Cerebellum (tissue), 4 donors: ENCODE measurements at places on chromosomes 7 and 10.

- no peak for DNase-seq
Observed at GRCh38 chr7:132518102-132518838, 58.0 kb downstream of the PLXNA4 start.

DNA sequence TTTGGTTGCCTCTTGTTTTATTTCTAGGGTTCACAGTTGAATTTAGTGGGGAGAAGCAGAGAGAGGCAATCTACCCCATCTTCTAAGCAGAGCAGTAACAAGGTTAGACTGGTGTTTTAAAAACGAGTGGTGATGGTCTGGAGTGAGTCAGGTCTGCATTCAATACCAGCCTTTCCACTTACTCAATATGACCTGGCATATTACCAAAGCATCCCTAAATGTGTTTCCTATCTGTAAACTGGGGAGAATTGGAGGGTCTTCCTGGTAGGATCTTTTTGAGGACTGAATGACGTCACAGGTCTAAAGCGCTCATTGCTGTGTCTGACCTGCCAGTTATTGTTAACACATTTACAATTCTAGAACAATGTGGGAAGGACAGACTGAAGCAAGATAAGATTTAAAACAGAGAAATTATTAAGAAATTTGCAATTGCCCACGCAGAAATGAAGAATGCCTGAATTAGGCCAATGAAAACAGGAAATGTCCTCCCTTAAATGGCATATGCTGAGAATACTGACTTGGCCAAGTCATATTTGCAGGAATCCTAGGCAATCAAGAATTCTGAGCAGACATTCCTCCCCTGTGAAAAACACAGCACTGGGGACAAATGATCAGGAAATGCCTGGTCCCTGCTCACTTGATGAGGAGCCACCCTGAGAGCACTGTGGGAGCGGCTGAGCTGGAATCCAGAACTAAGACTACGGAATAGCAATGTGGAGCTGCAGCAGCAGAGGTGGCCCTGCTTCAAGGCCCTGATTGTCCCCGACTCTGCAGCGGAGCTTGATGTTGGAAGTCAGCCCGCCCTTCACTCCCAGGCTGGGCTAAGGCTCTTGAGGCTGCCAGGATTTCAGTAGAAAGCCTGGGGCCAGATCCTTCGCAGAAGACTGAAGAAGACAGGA is 184.5 kb upstream of the CXCL12 start:
- DNase-seq: no peak

GRCh38 chr7:112946350-112946749 is 140.3 kb downstream of the GPR85 start:
- DNase-seq: no peak

DNA sequence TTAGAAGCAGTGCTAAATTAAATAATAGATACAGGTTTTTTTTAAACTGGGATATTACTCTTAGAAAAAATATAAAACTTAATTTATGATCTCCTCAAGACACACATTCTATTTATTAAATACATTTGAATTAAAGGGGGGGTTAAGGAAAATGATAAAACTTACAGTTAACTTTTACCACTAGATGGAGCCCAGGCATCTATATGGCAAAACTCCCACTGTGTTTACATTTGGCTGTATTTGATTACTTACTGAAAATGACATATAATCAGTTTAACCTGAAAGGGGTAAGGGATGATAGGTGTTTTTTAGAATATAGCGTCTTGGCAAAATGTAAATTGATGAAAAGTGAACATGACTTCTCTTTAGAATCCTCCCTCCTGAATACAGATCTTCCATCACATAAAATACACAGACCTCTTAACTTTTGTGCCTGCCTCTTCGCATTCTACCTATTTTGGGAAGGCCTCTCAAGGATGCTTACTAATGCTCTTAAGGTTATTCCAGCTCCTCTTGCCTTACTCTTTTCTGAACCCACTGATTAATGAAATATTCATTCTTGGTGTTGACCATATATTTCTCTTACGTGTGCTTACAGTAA is 235.7 kb downstream of the AGMO start:
- DNase-seq: no peak

DNA sequence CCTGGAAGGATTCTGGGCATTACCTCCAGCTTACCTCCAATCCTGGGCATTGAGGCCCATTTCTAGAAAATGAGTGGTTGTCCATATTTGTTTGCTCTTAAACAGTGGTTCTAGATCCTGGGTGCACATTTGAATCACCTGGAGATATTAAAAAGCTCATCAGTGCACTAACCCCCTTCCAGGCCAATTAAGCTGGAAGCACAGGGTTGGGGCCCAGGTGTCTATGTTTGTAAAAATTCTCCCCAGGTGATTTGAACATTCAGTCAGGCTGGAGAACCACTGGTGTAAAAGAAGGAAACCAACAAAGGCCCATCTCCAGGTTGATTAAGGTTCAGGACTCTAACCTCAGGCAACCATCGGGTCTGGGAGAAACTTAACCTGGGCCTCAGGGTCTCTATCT is 102.6 kb upstream of the NANOS1 start:
- no peak for DNase-seq

DNA sequence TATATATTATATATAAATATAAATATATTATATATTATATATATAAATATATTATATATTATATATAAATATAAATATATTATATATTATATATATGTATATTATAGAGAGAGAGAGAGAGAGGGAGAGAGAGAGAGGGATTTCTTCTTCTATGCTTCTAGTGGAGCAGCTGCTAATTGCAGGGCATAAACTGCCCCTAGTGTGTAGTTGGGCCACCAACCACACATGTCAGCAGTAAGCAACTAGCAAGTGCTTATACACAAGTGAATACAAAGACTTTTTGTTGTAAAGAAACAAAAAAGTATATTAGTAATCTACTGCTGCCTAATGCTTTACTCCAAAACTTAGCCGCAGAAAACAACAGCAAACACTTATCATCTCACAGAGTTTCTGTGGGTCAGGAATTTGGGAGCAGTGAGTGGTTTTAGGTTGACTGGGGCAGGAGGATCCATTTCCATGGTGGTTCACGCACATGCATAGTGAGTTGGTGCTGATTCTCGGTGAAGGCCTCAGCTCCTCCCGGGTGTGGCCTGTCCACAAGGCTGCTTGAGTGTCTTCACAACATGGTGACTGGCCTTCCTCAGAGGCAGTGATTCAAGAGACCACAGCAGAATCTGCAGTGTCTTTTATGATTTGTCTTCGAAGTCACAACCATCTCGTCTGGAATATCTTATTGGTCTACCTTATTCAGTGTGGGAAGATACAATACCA is 25.5 kb upstream of the BAG3 start:
- no peak for DNase-seq

DNA sequence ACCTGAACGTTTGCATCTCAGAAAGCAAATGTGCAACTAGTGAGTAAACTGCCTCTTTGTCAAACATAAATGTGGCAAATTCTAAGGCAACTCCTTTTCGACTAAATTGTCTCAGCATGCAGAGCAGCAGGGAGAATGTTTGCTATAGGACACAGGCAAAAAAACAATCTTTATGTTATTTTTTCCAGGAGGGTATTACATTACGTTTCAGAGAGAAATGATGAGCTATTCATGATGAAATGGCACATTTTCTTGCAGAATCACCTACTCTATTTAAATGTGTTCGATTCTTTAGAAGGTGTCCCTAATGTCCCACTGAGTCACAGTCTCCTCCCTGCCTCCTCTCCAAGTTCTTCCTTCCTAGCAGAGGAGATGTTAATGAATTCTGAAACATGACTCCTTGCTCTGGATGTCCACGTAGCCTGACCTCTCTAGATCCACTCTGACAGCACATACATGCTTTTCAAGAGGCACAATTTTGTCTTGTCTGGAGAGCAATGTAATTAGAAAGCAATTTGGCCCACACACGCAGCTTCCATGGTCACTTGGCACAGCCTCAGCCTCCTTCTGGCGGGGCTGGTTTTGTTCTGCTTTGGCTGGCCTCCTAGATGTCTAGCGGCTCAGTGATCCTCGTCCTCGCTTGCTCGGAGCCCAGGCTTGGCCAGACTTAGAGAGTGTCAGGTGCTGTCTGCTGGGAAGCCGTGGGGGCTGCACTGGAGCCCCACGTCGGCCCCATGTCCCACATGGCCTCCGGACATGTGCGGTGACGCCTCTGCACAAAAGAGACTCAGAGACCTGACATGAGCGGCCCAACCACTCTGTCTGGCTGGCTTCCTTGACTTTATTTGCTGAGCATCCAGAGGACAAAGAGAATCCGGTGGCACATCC is 125.7 kb upstream of the ZNF438 start:
- DNase-seq: peak; percentile 79

DNA sequence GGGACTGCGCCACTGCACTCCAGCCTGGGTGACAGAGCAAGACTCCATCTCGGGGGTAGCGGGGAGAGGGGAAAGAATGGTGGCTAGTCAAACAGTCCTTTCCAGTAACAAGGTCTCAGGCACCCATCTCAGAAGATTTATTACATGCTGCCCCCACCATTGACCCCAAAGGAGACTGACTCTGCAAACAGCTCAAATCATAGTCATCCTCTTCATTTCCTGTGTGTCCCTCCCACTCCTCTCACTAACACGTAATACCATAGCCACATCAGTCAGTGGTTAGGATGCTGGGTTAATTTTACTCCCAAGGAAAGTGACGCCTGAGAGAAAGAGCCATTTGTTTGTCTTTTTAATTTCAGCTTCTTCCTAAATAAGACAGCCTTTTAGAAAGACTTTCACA is 56.6 kb upstream of the BET1 start:
- no peak for DNase-seq

DNA sequence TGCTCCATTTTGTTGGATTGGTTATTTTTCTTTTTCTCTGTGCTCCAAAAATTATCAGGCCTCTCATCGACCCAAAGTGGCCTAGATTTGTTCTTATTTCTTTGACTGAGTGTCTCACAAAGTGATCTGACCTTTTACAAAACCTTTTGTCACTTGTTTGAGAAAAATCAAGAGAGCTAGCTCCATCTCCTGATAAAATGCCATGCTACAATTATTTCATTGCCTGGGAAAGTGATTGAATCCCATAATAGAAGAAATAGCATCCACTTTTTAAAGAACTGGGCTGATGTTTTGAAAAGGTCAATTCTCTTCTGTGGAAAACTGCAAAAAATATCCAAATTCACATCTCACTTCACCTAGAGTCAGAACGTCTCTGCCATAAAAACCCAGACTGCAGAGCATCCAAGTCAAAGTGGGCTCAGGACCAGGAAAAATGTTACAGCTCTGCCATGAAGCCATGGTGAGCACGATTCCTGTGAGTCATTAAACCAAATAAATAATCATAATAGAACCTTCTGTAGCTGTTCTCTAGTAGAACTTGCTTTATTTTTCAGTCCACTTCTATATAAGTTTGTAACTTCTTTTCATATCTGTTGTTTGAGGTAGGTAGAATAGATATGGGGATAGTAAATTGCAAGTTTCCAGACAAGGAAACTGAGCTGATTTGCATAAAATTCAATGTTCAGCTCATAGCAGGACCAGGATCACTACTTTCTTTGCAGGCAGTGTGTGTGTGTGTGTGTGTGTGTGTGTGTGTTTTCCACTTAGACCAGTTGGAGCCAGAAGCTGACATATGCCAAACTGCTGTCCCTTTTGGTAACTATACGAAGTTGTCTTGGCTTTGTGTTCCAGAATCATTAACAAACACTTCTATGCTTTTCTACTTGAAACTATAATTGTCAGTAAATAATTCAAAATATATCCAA is 632.5 kb upstream of the ANKRD30A start:
- no peak for DNase-seq

GRCh38 chr10:52950578-52950977 is 178.0 kb upstream of the MBL2 start:
- no peak for DNase-seq

DNA sequence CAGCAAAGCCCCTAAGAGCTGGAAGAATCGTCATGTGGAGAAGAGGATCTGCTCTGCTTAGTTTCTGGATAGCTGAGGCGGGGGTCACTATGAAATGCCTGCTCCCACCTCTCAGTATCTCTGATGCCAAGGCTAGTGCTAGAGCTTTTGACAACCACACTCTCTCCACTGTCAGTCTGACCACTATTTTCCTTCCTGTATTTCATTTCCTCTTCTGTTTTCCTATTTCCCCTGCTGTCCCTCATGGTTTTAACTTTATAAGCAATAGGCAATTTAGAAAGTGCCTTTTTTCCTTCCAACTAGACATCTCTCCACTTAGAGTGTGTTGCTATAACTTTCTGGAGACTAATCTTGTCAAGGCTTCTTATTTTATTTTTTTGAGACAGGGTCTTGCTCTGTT is 23.6 kb downstream of the C7orf57 start:
- no peak for DNase-seq

- DNase-seq: no peak
Observed at GRCh38 chr7:155468785-155469148, 10.8 kb downstream of the EN2 start.

GRCh38 chr7:39924122-39924521 is 25.9 kb upstream of the CDK13 start:
- no peak for DNase-seq

DNA sequence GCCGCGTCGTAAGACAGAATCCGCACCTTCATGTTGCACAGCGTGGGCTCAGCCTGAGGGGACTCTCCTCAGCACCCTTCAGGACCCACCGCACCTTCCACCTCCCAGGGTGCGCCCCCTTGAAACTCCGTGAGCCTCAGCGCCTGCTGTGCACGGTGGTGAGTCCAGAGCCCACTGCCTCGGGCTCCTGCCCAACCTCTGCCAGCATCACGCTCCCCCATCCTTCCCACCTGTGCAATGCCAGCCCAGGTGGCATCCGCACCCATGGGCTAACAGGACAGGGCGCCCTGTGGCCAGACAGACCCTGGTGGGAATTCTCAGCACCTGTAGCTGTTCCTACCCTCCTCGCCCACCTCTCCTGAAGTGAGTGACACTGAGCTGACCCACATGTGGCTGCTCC is 96.4 kb downstream of the DYNC2I1 start:
- no peak for DNase-seq

DNA sequence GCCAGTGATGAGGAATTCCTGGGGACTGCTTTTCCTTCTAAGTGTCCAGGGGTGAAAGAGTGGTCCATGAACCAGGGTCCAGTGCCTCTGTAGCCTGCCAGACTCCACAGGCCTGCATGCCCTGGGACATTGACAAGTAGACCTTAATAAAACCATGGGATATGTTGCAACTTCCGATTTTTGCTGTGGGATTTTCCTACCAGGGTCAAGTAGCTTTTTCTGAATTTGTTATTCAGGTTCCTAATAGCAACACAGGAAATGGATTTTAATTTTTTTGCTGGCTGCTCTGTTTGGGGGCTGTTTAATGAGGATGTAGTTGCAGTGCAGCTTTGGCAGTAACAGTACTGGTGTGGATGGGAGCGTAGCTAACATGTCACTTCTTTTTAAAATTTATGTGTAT is 42.1 kb downstream of the WBP1L start:
- DNase-seq: no peak

DNA sequence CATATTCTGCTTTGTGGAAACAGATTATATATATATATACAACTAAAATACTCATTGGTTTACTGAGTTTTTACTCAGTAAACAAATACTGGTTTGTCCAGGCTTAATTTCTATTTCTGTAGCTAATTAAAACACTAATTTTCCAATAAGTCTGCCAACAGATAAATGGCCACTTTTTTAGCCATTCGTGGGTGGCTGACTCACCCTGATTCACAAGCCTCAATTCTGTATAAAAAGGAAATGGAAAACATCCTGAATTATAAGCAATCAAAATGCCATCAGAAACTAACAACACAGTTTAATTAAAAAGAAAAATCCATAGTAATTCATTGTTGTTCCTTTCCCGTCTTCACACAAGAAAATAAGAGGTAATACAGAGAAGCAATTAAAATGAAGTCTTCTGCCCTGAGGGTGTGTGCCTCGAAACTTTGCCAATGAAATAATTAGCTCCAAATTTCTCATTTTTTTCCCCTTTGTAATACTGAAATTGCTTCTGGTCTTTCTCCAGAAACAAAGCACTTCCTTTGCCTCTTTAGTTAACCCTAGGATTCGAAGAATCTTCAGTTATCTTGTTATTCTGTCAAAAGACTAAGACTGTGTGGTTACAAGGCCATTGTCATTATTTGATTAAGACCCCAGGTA is 118.7 kb upstream of the PTN start:
- DNase-seq: no peak
